ENCODE measurements at places on chromosomes 5 and 9.

GRCh38 chr5:1006656-1007071, 1.9 kb upstream of the NKD2 start:
- no peak for DNase-seq

GRCh38 chr9:86575825-86576525, 221.8 kb upstream of the TUT7 start:
- no peak for DNase-seq

- peak; percentile 91 for DNase-seq
Observed at GRCh38 chr5:442335-443238, at the start of gene EXOC3. Gene EXOC3, plus strand, starts transcription at chr5:443176. Its CDS starts 3,030 bp downstream, at chr5:446206.

DNA sequence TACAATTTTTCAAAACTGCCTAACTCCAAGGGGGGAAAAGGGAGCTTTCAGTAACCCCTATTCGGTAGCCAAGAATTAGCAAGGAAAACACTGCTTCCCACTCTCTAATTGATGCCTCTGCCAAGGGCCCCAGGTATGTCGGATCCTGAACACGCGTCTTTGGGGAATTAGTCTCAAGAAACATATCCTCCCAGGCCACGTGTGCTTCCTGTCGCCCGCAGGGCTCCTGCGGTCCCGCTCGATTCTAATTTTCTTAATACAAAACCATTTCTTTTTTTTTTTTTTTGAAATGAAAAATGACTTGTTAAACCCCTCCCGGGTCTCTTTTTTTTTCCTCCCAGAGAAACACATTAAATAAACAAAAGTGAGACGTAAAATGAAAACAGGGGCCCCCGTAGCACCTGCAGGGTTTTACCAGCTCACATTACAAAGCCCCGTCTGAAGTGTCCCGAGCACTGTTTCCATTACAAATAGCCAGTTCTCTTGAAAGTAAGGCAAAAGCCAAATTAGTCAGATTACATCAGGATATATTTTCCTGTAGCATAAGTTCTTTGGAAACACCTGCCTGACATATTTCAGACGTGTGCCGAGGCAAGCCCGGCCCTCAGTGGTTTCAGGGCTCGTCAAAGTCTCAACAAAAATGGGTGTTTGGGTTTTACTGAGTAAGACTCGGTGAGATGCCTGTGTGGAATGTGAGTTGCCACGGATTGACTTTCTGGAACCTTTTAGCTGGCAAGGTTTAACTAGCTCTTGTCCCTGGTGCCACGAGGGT, 21.5 kb downstream of the SMIM23 start:
- DNase-seq, result peak; percentile 21

GRCh38 chr9:130053504-130054324, at the start of gene GPR107:
Gene GPR107, plus strand, starts transcription at chr9:130053906. Its CDS starts 27 bp downstream, at chr9:130053933.
- DNase-seq, result peak; percentile 86
